ENCODE measurements at places on chromosomes 11 and 22. TPM values are rescaled to one million over a fixed set of nuclear protein-coding genes. Genes with fewer than 3 reads are reported as not detected.

DNA sequence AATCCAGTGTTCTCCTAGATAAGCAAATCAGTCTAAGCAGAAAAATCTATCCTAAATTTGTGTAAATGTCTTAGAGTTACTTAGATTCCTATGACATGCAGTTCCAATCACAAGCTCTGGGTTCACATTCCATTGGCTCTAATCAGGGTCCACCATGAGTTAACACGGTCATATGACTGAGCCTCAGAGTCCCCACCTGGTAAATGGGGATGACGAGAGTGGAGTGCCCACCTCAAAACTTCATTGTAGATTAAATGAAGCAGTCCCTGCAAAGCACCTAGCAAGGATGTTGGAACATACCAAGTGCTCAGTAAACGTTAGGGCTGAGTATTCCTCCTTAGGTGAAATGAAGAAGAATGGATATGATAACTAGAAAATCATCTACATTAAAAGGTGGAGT lies 3.1 kb downstream of the ETS1 start:
- H3K4me1 ChIP-seq, result peaks cover 8% of the 10 kb centered on the region
- H3K27me3 ChIP-seq, result peaks cover 15% of the 10 kb centered on the region
- no peak overlapping the region for H3K4me3 ChIP-seq
- H3K36me3 ChIP-seq, result no peaks in the 10 kb centered on the region
- no peak for DNase-seq

Gene TUB
- 5.7 TPM for total RNA-seq

Gene CLTCL1
- total RNA-seq, result 65.3 TPM

Gene SLC17A6
- not detected for total RNA-seq

Gene MS4A3
- total RNA-seq, result not detected
